Urinary bladder (tissue), 4 donors: ENCODE measurements at places on chromosomes 5 and 9. TPM values are rescaled to one million over a fixed set of nuclear protein-coding genes. Genes with fewer than 3 reads are reported as not detected.

CORO2A gene
- 3.4 TPM for polyA plus RNA-seq

GRCh38 chr5:88256872-88257271 lies 11.8 kb downstream of the TMEM161B start:
- no peak for DNase-seq

- no peak for DNase-seq
Measured at GRCh38 chr9:104286799-104287198, 192.7 kb downstream of the SMC2 start.

EFNA5 gene
- 2.1 TPM for polyA plus RNA-seq

RHOBTB3 gene
- polyA plus RNA-seq: 24.0 TPM

C9orf153 gene
- polyA plus RNA-seq: not detected

GRCh38 chr5:142597546-142598337 lies 88.1 kb downstream of the FGF1 start:
- no peak for DNase-seq

DNA sequence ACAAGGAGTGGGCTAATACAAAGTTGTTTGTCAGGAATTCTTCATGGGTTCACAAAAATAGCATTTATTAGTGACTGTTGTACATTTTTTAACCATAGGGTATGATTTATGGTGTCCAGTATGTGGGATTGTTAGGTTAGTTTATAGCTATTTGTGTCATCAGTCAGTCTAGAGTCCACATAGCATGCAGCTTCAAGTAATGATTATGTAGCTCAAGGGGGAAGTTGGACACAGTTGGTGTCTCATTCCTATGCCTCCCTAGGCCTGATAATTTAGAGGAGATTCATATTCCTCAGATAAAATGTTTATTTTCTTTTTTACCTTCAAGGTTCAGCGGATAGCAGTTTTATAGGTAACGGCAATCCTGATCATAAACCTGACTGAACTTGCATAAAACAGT lies 153.8 kb downstream of the OXCT1 start:
- no peak for DNase-seq

DNA sequence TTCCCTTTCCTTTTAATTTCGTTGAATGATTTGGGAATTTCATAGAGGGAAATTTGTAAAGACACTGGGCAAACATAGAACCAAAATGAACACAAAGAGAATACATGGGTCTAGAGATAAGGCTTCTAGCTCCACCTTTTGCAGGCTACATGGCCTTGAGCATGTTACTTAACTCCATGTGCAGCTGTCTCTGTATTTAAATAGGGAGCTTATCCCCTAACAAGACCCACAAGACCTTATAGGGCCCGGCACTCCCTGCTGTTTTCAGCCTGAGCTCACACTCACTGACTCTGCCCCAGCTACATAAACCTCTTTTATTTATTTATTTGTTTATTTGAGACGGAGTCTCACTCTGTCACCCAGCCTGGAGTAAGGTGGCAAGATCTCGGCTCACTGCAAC lies 30.6 kb upstream of the TLE1 start:
- no peak for DNase-seq

DNA sequence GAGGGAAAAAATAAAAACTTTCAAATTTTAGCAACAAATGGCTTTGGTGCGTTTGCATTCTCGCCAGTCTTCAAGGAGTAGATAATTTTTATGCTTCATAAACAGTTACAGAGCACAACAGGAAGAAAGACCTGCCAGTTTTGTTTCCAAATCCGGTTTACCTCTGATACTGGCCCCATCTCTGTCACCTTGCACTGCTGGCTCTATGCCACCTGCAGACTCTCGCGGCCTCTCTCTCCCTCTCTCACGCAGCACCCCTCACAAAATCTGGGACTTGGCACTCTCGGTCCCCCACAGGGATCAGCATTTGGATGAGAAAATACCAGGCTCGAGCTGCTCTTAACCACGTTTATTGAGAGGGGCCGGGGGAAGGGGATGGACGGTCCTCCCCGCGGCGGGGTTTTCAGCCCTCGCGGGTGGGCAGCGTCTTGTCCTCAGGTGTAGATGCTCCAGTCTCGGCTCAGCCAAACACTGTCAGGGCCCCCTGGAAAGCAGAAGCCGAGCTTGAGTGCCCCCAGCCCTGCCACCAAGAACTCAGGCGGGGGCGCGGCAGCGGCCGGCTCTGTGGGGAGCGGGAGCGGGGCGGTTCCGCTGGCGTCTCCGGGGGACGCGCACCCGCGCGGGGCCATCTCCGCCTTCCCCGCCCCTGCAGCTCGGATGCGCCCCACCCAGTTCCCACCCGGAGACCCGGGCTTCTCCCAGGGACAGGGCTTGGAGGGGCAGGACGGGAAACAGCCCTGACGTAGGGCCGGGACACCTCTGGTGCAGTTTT lies 1.3 kb downstream of the SCGB3A1 start:
- no peak for DNase-seq

GRCh38 chr9:108681851-108682590 lies 173.8 kb downstream of the ACTL7B start:
- no peak for DNase-seq

- DNase-seq: no peak
Measured at GRCh38 chr5:125200866-125201373, 454.5 kb upstream of the ZNF608 start.
